8988T (cell line): ENCODE measurements at places on chromosomes 12 and 14.
A peak's percentile ranks its signal among the peaks of the same experiment; 100 is the strongest.

GRCh38 chr14:97854918-97855317 lies 1057.7 kb downstream of the VRK1 start:
- DNase-seq = no peak

- DNase-seq = no peak
Observed at GRCh38 chr14:40213701-40214100, 781.5 kb upstream of the FBXO33 start.

DNA sequence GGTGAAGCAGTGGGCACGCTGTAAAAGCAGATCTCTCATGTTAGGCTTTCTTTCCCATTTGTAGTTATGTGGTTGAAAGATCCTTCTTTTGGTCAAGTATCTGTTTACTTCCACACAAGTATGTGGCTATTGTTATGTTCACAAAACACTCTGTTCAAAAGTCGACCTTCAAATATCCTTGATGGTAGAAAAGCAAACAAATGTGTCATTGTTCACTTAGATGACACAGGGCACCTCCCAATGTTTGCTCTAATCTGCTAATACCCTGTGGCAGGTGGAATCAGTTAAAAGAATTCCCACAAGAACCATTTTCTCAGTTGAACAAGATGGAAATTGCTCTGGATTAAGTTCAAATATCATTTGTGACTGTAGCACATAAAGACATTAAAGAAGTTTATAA lies 43.6 kb upstream of the NAA30 start:
- no peak for DNase-seq

- no peak for DNase-seq
Observed at GRCh38 chr14:61329478-61330051, 8.2 kb downstream of the PRKCH start.

DNA sequence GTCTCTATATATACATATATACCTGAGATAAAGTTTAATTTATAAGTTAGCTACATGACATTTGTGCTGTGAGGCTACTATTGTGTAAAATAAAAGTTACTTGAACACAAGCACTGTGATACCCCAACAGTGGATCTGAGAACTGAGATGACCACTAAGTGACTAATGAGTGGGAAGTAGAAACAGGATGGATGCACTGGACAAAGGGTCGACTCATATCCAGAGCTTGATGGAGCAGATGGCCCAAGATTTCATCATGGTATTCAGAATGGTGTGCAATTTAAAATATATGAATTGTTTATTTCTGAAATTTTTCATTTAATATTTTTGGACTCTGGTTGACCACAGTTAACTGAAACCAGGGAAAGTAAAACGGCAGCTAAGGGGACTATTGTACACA lies 908.6 kb upstream of the MDGA2 start:
- no peak for DNase-seq

GRCh38 chr14:94423453-94424056 lies 29.0 kb downstream of the SERPINA11 start:
- DNase-seq = peak; percentile 28

GRCh38 chr12:90020014-90020413 lies 311.4 kb upstream of the ATP2B1 start:
- no peak for DNase-seq

DNA sequence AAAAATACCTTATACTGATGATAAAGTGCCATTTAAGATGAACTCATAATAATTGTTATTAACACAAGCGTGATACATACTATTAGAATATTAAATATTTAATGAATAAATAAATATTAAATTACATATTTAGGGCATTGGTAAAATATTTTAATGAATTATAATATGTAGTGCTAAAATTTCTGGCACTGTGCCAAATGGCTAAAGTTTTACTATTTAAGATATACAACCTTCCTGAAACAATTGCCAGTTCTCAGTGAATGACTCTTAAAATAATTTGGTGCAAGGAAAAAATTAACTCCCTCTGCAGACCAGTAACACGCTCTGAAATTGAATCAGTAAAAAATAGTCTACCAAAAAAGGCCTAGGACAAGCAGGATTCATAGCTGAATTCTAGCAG lies 428.9 kb upstream of the ATXN7L3B start:
- DNase-seq = no peak

- DNase-seq = no peak
Observed at GRCh38 chr14:52044791-52045522, 23.9 kb downstream of the NID2 start.

DNA sequence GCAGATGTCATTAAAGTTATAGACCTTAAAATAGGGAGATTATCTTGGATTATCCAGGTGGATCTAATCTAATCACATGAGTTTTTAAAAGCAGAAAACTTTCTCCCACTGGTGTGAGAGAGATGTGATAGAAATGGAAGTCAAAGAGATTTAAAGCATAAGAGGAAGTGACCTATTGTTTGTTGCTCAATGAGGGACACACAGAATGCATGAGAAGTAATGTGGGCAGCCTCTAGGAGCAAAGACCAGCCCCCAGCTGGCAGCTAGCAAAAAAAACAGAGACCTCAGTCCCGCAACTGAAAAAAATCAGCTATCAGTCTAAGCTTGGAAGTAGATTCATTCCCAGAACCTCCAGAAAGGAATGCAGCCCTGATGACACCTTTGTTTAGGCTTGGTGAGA lies 24.6 kb upstream of the ANP32D start:
- no peak for DNase-seq

- DNase-seq = no peak
Observed at GRCh38 chr12:57738661-57739237, at the start of gene AGAP2. AGAP2 (minus strand) TSS chr12:57738742; CDS start chr12:57738246, 496 bp downstream.

DNA sequence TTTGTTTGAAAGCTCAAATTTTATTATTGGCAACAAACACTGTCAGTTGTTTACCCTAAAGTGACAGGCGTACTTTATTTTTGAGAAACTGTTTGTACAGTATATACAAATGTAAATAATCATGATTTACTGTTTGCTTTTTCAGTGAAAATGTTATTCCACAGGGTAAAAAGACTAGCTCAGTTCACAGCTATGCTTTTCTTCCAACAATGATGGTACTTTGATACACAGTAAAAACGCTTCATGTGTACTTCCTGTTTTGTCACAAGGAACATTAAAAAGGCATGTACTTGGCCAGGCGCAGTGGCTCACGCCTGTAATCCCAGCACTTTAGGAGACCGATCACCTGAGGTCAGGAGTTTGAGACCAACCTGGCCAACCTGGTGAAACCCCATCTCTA lies 53.7 kb downstream of the MON2 start:
- DNase-seq = no peak

DNA sequence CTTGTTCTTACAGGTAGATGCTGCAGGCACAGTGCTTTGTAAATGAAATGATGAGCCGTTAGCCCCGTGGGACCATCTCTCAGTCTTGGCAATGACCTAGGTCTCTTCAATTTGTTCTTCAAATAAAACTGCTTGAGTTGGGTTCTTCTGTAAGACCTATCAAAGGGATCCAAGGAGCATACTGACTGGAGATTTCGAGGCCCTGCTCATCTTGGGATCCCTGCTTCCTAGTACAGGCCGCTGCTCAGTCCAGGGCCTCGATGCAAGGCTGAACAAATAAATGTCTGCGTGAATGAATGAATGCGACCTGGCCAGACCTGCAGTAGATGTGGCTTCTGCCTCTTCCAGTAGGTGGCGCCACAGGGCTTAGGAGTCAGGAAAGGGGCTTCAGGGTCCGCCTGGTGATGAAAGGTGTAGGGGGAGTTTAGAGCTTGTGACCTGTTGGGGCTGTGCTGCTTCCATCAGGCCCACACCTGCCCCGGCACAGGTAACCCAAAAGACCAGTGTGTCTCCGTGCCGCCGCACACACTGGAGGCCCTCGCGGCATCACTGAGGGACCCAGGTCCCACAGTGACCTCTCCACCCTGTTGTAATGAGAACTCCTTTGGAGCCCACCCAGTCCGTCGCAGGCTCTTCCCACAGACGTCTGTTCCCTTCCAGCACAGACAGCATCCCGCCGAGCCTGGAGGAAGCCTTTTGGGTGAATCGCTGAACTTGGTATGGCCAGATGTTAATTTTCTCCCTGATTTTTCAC lies 4.4 kb downstream of the CACNA1C start:
- DNase-seq = peak; percentile 51

- DNase-seq = no peak
Observed at GRCh38 chr12:94264736-94265485, 116.5 kb downstream of the PLXNC1 start.

DNA sequence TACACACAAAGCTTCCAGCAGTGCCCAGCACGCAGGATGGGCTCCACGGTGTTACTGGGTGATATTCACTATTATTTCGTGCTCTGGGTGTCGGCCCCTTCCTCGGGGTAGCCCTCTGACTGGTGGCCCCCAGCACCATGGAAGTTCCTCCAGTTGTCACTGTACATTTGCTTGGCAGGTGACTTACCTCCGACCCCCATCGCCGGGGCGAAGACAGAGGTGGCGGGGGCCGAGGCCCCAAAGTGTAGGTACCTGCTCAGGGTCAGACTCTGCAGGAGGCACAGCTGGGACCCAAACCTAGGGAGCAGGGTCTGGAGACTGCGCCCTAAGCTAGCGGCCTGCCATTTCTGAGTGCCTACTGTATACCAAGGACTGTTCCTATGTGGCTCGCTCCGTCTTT lies 98.9 kb downstream of the RFLNA start:
- no peak for DNase-seq

- no peak for DNase-seq
Observed at GRCh38 chr12:6956021-6956727, 5.0 kb downstream of the PTPN6 start.

DNA sequence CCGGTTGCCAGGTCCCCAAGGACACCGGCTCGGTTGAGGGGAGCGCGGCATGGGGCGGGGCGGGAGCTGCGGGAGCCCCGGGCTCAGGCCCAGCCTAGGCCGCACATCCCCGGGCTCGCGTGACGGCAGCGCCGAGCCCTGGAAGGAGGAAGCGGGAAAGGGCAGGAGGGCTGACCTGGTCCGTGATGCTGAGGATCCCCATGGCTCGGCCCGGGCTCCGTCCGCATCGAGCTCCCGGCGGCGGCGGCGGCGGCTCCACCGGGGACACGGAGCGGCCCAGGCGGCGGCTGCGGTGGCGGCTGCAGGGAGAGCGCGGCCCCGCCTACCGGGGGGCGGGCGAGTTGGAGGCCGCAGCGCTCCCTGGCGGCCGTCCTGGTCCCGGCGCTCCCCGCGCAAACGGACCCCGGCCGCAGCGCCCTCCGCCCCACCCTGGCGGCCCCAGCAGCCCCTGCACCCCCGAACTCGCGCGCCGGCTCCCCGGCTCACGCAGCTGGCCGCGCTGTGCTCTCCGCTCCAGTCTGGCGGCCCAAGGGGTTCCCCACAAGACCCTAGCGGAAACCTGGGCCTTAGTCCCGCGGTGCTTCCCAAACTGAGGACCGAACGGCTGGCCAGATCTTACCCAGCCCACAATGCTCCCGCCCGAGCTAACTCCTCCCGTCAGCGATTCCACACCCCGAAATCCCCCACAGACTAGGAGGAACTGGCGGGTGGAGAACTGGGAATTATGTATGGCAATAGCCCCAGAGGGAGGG lies at the start of gene ANKRD52:
Gene ANKRD52 (minus strand): TSS at position 317 of the 752 bp plus-strand sequence. CDS start 115 bp downstream, at position 202.
- DNase-seq = peak; percentile 92

- no peak for DNase-seq
Observed at GRCh38 chr14:102798926-102799325, 21.7 kb downstream of the TRAF3 start.

DNA sequence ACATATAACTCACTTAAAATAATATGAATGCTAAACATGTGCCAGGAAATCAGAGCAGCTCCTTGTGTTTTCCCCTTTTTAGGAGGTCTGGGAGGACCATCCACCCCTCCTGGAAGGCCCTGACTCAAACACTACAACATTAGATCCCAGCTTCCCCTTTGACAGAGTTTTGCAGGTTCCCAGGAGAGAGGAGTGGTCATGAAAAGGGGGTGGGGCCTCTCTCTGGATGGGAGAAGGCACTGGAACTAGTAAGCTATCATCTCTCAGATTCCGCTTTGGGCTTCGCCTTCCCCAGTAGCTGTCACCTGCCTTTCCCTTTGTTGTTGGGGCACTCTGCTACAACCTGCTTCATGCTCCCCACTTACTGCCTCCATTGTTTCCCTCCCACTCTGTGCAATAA lies 149.2 kb downstream of the ZFP36L1 start:
- no peak for DNase-seq

DNA sequence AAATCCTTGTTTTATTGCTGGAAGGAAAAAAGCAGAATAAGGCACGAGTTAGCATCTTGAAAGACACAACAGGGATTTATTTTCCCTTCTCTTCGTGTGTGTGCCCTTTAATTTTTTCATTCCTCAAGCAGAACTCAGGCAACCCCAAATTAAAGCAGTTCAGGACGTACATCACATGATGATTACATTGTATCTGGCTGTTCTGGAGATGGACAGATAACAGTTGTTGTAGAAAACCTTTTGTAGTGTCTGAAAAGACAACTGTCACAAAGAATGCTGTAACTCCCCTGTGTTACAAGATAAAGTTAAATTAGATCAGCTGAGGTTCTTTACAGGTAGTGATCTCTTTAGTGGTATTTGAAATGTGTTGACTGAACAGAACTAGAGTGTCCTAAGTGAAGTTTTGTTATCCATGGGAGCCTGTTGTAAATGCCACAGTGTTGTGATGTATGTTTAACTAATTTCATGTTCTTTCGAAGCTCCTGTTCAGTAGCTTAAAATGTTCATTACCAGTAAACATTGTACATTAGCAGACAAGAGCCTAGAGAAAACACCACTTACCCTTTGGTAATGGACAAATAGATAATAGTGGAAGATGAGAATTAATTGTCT lies 58.5 kb downstream of the TMTC2 start:
- no peak for DNase-seq

DNA sequence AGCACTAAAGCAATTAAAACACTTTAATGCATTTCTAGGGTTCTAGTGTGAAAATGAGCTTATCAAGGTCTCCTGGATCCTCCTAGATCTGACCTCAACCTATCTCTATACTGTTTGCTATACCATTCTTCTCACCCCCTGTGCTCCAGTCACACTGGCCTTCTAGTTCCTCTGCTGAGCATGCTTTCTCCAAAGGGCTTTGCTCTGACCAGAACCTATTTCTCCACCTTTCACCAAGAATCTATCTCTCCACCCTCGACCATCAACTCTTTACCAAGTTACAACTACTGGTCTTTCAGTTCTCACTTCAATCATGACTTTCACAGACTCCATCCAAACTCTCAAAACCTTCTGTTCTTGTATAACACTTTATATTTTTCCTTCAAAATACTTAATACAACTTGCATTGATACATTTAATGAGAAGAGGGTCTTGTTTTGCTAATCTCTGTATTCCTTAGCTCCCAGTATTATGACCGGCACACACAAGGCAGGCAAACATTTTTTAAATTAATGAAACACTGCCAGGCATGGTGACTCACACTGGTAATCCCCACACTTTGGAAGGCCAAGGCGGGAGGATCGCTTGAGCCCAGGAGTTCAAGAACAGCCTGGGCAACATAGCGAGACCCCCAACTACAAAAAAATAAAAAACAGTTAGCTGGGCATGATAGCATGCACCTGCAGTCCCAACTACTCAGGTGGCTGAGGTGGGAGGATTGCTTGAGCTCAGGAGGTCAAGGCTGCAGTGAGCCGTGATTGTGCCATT lies 22.8 kb downstream of the PPP1R12A start:
- DNase-seq = no peak

DNA sequence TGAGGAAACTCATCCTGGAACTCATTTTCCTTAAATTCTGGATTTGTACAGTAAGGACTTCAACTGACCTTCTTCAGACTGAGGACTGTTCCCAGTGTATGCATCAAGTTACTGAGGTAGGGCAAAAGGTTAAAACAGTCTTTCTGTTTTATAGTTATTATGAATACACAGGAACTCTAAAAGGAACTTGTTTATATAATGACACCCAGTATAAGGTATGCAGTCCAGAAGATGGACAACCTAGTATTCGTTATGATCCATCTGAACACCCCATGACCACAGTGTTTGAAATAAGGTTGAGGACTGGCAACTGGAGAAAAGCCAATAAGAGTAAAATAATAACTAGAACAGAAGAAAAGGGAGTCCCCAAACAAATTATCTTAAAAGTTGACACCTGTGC lies 779.9 kb upstream of the TMEM132C start:
- no peak for DNase-seq
